ENCODE measurements at places on chromosomes 3 and 15.

- peak; percentile 74 for DNase-seq
Measured at GRCh38 chr3:155805204-155805801, 775 bp downstream of the C3orf33 start.

DNA sequence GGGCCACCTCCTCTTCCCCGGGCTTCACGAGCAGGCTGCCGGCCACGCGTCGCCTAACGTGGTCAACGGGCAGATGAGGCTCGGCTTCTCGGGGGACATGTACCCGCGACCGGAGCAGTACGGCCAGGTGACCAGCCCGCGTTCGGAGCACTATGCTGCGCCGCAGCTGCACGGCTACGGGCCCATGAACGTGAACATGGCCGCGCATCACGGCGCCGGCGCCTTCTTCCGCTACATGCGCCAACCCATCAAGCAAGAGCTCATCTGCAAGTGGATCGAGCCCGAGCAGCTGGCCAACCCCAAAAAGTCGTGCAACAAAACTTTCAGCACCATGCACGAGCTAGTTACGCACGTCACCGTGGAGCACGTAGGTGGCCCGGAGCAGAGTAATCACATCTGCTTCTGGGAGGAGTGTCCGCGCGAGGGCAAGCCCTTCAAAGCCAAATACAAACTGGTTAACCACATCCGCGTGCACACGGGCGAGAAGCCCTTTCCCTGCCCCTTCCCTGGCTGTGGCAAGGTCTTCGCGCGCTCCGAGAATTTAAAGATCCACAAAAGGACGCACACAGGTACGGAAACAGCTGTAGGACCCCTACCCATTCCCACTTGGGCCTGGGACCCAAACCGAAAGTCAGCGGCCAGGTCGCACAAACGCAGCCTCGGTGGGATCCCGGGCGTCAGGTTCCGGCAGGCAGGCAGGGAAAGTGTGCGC is 1.5 kb downstream of the ZIC1 start:
- DNase-seq, result peak; percentile 31

DNA sequence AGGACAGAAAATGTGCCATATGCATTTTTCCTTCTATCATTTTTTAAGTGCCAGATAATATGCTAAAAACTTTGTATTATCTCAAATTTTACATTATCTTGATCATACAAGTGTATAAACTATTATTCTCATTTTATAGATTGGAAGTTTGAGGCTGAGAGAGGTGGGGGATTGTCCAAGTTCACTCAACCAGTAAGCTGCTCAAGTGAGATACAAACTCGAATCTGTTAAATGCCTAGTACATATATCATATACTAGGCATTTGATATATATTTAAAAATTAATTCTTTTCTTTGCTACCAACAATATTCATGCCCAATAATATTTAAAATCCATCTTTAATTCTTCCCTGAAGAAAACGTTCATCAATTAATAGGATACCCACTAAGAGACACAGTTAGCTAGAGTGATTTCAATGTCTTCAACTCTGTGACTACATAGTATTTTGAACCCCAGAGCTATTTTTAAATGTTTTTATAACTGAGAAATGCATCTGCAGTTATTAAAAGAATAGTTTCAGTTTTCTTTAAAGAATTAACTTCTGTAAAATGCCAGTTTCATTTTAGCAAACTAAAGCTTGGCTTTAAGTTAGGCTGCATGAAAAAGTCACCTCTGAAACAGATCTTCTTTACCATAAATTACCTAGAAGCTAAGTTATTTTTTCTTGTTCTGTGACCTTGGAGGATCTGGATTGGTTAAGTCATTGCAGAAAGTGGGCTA is 40.4 kb downstream of the IQCB1 start:
- DNase-seq, result no peak

DNA sequence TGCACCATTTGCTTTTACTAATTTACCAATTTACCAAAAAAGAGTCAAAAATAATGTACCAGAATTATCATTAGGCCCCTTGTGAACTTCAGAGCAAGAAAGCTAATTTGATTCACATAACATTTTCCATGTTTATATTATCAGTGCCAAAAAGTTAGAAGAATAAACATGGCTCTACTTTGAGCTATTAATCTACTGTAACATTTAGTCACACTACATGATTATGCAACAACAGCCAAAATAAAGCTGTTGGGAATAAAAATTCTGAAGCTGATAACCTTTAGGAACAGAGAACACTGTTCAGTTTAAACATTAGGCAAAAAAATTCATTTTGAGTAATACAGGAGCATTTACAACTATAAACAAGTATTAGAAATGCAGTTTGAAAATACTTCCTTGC is 63.6 kb downstream of the PROS1 start:
- no peak for DNase-seq

DNA sequence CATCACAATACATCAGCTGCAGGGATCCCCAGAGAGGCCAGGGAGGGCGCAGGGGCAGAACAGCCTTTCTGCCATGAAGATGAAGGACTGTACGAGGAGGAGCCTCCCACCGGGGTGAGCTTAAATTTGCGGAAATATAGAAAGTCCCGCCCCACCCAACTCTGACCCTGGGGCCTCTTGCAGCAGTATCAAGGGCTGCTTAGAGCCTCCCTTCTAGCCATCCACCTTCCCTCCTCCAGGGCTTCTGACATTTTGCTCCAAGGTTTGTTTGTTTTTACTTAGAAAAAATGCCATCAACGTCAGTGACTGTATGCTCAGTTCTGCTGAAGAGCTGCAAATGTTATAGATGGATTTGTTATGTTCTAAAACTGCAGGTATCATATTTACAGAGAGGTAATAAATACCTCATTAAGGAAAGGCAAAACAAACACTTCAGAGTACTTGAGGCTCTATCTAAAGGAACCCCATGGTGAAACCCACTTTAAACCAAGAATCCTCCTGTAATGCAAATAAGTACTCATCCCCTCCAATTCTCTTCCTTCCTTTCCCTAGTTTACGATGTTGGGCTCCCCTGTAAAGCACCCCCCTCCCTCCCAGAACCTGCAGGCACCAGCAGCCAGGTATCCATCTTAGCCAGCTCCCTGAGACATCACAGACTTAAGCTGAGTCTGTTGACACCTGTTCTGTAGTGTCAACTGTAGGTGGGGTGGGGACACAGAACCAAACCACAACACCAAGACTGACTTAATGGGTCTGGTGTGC is 30.5 kb downstream of the RFTN1 start:
- peak; percentile 86 for DNase-seq

GRCh38 chr3:130627882-130628281 is 110.9 kb downstream of the COL6A6 start:
- DNase-seq, result no peak

GRCh38 chr15:58179206-58179605 is 41.0 kb downstream of the AQP9 start:
- DNase-seq, result no peak

GRCh38 chr3:62632510-62633294 is 242.5 kb downstream of the CADPS start:
- no peak for DNase-seq

- DNase-seq, result peak; percentile 32
Measured at GRCh38 chr3:138465925-138466324, 31.5 kb downstream of the ESYT3 start.

- no peak for DNase-seq
Measured at GRCh38 chr3:78050276-78051065, 1010.6 kb downstream of the ROBO2 start.

DNA sequence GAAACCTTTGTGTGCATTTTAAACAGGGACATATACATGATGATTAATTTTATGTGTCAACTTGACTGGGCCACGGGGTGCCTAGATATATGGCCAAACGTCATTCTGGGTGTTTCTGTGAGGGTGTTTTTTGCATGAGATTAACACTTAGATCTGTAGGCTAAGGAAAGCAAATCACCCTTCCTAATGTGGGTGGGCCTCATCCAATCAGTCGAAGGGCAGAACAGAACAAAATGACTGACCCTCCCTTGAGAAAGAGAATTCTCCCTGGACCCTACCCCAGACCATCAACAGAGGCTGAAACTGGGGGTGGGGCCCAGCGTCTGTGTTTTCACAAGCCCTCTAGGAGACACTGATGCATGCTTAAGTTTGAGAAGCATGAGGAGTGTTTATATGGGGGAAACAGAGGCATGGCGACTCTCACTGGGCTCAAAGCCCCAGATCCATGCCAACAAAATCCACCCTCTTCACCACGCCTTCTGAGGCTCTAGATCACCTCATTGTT is 56.2 kb downstream of the ITGA11 start:
- no peak for DNase-seq

GRCh38 chr3:19688767-19689166 is 245.2 kb downstream of the EFHB start:
- DNase-seq, result peak; percentile 7

DNA sequence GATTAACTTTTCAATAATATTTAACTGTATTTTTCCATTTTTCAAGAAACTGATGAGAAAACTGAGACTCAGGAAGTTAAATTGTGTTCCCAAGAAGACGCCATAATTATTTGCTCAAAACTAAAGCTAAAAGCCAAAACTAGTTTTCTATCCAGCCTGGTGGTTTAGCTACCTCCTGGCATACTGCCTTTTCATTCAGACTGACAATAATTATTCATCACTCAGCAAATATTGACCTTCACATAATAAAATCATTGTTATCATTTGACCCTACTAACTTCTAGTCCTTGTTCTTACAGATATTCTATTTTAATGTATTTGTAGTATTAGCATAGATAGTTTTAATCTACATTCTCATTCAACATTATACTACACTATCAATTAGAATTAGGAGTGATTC is 210.6 kb upstream of the GADL1 start:
- no peak for DNase-seq

DNA sequence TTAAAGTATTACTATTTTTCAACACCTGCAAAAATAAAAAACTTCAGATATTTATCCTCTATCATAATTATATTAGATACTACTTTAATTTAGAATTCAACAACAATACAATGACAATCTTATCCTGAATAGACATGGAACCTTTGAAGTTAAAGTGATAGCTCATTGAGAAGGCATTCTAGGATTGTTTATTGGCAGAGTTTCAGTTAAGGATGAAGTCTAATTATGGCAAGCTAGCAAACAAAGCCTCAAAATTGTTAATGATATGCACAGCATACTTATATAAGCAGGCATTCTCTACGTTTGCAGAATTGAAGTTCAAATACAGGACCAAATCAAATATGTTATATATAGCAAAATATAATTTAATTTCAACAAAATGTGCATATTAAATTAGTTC is 91.2 kb upstream of the ABI3BP start:
- no peak for DNase-seq

DNA sequence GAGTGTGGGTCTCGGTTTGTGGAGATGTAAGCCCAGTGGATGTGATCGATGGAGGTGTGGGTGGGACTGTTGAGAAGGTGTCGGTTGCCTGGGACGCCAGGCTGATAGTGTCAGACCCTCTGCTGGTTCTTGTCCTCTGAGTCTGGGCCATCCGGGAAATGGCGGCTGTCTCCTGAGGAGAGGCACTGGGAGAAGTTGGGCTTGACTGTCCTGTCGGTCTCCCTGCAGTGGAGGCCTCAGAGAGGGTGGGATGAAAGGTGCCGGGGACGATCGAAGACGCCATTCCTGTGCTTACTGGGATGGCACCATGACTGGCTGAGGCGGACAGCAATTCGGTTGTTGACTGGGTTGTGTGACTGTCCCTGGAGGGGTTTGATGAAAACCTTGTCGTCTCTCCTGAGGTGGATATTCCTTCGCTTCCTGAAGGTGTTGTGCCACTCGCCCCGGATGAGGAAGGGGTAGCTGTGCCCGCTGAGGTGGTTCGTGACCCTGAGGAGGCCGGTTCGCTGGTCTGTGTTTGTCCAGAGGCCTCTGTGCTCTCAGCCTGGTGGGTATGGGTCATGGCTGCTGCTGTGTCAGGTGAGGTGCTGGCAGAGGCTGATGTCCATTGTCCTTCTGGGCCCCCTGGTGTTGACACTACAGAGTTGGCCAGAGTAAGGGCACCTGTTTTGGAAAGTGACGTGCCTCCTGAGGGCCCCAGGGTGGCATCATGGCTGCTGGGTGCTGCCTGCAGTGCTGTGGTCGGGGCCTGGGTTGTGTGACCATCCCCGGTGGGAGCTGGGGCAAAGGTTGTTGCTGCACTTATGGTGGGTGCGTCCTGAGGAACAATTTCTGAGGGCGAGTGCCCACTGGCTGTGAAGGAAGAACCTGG is 22.8 kb downstream of the MUC4 start:
- no peak for DNase-seq

DNA sequence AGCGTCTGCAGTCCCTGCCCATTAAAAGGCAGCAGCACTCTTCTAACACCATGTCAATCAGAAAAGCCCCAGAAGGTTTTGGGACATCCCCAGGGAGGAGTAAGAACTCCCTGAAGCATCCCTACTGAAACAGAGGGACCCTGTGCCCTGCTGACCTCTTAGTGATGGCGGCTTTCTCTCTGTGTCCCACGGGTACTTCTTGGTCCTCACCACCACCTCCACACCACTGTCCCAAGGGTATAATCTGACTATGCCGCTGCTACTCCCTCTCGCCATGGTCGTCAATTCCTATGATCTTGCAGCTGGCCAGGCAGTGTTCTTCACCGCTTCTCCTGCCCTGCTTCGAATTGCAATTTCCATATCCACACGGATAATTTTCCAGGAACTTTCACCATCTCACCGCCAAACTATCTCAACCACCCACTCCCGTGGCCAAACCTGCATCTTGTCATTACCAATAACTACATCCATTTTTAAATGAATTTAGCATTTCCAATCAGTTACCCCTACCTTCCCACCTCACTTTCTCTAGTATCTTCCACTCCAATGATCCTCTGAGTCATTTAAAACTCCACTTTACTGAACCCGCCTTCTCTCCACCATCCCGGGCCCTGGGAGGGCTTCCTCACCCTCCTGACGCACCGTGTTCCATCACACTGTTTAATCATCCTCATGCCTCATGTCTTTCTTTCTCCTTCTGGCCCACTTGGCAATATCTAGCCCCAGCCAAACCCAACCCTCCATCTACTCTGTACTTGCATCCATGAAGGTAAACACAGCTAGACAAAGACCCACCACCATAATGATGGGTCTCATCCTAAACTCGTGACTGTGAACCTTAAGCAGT is 23.7 kb downstream of the PRR23E start:
- no peak for DNase-seq

- DNase-seq, result no peak
Measured at GRCh38 chr3:180926526-180926925, 14.1 kb downstream of the FXR1 start.

- no peak for DNase-seq
Measured at GRCh38 chr3:43687499-43687811, 3.3 kb upstream of the ABHD5 start.
